ENCODE measurements at places on chromosomes 1 and 21. TPM values are rescaled to one million over a fixed set of nuclear protein-coding genes. Genes with fewer than 3 reads are reported as not detected.

RUNX3 gene
- 4.9 TPM for total RNA-seq

FAM3B gene
- 13.2 TPM for total RNA-seq

CELA2A gene
- 0.14 TPM for total RNA-seq

OR2T29 gene
- total RNA-seq: not detected

LCE1E gene
- total RNA-seq: not detected

S100B gene
- total RNA-seq: 36.5 TPM

DNA sequence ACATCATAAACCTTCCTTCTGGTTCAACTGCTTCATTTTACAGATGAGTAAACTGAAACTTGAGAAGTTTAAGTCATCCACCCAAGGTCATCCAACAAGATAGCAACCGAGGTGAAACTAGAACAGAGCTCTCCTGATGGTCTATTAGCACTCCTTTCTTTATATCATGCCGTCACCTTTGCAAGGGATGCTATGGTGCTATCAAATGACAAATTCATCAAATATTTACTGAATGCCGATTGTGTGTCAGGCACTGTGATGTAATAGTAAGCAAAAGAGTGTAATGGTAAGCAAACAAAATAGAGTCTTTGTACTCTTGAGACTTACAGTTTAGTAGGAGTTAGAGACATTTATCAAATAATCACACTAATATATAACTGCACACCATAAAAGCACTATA, 14.0 kb upstream of the SGIP1 start:
- DNase-seq: no peak

DNA sequence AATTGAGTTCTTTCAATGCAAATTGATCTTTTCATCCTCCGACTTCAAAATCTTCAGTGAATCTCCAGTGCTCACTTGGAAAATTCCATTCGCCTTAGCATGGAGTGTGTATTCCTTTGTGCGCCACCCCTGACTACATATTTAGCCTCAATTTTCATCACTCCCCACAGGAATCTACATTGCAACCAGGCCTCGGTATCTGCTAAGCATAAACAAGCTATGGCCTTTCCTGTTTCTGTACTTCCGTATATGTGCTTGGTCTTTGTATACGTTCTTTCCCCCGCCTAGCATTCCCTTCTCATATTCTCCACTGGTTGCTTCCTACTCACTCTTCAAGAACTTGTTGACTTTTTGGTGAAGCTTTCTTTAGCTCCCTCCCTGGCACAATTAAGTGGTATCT, 470.8 kb downstream of the LMO4 start:
- DNase-seq: no peak

DNA sequence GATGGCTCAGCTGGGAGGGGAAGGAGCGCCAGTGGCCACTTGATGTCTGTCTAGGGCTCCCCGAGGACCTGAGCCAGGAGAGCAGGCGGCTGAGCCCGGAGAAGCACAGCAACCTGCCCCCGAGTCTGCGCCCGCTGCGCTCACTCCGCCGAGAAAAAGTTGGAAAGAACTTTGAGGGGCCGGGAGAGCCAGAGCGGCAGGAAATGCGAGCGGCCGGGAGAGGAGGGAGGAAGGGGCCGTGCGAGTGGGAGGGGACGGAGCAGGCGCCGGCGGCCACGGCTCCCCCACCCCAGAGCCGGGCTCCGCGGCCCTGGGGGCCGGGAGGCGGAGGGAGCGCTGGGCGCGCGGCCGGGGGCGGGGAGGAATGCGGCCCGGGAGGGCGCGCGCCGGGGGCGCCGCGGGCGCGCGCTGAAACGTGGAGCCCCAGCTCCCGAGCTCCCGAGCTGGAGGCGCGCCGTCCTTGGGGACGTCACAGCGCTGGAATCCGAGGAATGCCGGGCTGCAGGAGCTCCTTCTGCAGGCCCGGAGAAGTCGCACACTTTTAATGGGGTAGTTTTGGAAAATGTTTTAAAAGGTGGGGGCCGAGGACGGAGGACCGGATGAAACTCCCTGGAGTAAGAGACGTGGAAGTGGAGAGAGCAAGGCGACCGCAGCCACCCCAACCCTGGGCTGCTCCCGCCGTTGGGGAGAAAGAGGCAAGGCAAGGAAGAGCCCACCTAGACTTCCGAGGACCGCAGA, at the start of gene PTPN14:
TSS of gene PTPN14 (minus strand) at position 167 of the 738 bp plus-strand sequence. CDS start 86,799 bp downstream, outside the sequence.
- peak; percentile 36 for DNase-seq

- no peak for DNase-seq
Measured at GRCh38 chr21:45506836-45507522, 35.3 kb downstream of the SLC19A1 start.

GRCh38 chr1:11746092-11746491, 10.2 kb downstream of the AGTRAP start:
- no peak for DNase-seq

DNA sequence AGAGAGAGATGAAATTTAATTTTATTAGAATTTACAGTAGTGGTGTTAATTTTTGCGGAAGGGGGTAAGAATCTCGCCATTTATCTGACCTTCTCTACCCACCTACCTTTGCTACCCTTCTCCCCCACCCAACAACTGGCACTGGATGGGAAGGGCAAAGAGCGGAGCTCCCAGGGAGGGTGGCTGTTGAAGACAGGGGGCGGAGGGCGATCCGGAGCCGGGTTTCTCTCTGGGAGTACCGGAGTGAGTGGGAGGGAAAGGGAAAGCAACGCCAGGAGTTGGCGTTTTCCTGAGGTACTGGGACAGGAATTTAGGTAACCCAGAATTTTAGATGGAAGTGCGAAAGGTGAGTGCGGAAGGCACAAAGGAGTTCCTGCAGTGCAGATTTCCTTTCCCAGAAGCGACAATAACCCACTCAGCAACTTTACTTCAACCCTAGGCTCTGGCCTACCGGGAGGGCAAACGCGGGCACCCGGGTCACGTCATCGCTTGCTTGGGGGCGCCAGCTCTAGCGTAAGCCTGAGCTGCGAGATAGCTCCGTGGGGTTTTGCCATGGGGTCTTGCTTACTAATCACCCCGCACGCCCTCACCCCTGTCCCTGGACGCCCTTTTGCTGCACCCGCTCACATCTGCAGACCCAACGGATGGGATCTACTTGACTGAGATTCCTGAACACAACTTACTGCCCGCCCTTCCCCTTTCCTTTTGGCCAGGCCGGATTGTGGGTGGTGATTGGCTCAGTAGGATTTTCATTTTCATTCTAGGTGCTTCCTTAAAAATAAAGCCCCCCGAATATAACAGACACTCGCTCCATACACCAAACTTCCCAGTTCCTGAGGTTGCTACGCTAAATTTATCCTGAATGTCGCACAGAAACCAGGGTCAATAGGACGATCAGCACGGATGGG, 413.0 kb upstream of the ESRRG start:
- no peak for DNase-seq

DNA sequence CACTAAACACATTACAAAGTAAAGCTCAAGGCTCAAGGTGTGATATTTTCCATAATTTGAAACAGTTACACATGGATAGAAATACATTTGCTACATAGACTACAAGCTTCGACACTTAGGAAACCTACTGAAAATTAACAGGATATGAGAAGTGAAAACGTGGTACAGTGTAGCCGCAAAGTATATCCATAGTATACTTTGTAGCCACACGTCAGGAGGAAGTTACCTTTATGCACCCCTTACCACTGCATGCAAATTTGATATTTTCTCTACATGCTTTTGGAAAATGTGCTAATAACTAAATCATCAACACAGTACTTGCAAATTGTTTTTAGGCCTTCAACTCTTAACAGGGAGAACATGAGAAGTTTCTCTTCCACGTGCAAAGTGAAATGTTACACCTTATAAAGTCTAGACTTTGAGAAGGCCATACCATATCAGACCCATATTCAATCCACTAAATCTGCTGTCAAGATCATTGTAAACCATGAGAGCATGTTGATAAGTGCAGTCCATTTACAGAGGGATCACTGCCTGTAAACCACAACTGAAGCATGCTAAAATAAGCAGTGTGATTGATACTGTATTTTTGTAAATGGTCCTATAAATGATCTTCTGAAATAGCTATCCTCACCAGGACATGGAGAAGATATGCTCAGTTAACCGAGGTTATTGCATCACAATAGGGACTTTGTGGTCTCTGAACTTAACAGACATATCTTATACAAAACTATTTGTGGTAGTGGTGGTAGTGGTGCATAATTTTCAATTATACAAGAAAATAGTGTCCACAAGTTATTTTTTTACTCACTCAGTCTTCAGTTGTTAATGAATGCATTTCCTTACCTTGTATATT, 64.7 kb downstream of the VAV3 start:
- DNase-seq: no peak

DNA sequence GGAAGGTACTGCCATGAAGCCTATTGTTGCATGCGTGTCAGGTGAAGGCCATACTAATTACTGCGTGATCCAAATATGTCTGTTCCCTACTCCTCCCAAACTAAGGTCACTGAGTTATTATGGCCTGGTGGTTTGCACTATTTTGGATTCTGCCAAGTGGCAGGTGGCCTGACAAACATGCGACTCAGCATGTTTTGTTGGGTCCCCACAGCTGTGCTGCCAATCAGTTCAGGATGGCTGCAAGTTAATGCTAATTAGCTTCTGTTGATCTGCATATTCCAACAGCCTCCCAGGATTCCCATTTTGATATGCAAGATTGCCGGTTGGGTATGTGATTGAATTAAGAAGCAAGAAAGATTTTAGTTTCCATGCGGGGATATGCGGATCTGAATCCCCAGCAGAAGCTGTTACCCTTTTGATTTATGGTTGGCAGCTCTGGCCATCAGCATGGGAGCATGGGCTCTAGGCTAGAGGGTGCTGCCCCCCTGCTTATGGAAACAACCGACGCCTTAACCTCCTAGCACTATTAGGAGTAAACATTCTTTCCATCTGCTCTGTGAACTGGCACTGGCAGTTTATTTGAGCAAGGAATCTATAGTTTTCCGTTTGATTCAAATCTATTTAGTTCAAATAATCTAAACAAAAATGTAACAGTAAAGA, 429.8 kb upstream of the C1orf87 start:
- DNase-seq: no peak

DNA sequence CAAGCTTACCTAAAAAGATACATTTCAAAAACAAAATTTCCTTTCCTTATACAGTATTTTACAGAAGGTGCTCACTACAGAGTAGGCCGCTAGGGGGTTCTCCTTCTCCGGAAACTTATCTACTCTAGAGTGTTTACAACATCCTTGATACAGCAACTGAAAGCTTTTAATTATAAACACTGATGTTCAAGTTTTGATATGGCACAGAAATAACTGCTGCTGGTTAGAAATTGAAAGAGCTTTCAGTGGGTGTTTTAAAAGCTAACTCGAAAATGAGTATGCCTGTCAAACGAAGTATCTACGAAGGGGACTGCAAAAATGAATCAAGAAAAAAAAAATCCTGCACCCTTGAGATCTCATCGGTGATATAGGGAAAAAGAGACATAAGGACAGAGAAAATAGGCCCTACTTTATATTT, 1.0 kb downstream of the YOD1 start:
- DNase-seq: peak; percentile 86

DNA sequence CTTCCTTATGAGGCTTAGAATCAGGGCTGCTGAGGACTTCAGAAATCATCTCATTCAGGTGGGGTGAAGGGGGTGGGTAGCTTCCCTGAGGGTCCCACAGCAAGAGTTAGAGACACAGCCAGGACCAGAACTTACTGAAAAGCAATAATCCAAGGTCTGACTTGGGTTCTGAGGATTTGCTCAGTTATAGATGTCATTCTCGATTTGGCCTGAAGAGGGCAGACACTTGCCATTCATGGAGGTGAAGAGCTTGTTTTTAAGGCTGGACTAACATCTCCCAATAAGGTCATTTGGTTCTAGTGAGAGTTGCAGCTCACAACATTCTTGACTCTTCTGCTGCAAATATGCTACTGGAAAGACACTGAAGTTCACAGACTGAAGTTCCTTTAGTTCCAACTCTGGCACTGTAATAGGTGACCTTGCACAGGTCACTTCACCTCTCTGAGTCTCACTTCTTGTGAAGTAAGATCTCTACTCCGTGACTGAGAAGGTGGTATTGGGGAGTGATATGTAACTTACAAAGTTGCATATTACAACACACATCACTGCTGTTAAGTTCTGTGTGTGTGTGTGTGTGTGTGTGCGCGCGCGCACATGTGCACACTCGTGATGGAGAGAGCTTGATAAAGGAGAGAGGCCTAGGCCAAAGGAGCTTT, 69.8 kb upstream of the DIRAS3 start:
- peak; percentile 62 for DNase-seq

DNA sequence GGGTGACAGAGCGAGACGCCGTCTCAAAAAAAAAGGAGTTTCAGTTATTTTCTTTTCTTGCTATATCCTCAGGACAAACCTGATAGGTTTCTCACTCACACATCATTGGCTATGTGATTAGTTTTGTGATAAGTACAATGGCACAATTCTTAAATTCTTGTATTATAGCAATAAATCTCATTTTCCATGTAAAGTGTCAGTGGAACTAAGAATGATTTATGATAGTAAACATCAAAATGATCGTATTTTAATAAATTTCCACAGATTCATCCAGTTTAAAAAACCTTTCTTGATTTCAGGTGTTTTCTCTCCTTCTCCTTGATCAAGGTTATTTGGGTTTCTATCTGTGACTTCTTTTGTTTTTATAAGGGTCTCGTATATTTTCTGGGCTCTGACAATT, 3.5 kb downstream of the DNAJC28 start:
- DNase-seq: no peak

DNA sequence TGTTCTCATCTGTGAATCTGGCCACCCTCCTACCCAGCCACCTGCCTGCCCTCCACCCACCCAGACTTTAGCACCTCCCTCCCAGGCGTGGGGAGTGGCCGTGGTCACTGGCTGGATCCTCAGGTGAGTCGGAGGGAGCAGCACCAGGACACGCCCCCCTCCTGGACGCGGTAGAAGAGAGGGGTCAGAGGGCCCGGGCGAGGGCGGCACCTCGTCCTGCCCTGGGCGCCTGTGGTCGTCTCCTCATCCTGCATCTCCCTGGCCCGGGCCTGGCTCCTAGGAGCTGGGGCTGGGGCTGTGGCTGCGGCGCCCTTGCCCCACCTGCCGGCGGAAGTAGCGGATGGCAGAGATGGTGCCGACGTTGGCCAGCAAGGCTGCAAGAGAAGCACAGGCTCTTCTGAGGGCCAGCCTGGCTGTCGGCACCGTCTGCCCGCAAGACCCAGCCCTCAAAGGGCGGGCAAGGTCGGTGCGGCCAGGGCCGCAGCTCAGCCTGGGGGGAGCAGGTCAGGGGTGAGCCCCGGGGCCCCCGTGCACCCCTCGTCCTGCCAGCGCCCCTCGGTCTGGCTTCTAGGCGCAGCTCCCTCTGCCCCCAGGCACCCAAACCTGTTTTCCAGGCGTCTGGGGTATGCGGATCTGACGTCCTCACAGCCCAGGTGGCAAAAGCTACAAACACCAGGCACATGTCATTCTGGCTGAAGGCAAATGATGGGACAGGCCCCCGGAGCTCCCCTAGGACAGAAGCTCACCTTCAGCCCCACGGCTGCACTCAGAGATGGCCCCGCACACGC, 5.8 kb downstream of the PERM1 start:
- no peak for DNase-seq

GRCh38 chr21:8988696-8989095, 1532.7 kb upstream of the TPTE start:
- DNase-seq: no peak

DNA sequence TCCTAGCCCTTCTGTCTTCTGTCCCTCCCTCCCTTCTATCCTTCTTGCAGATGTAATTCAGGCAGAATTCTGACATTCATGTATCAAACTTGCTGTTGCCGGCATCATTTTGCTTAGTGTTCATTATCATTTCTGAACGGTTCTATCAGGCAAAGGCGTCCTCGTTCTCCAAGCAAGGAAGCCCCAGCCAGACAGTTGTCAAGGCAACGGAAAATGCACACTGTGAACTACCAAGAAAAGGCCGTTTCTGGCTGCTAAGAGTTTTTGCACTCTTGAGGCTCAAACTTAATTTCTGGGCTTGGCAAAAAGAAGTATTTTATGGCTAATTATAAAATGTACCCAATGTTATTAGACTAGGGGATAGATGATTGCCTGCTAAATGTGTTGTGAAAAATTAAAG, 164.7 kb upstream of the KCNJ15 start:
- no peak for DNase-seq
